Suppressor macrophage (primary cell): ENCODE measurements at places on chromosomes 13 and 19.
A peak's percentile ranks its signal among the peaks of the same experiment; 100 is the strongest.

DNA sequence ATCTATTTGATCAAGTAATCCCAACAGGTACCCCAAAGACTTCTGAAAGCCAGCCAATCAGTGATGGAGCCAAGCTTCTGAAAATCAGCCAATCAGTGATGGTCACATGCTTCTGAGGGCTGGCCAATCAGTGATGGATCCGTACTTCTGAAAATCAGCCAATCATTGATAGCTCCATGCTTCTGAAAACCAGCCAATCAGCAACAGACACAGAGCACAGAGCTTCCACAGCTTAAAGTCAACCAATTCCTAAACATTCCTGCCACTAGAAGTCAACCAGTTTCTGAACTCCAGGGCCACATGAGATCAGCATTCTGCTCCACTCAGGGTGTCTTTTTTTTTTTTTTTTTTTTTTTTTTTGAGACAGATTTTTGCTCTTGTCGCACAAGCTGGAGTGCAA is 8.2 kb upstream of the HSD17B14 start:
- no peak for DNase-seq

GRCh38 chr19:49805822-49806619 is 7.1 kb downstream of the FUZ start:
- DNase-seq = no peak

DNA sequence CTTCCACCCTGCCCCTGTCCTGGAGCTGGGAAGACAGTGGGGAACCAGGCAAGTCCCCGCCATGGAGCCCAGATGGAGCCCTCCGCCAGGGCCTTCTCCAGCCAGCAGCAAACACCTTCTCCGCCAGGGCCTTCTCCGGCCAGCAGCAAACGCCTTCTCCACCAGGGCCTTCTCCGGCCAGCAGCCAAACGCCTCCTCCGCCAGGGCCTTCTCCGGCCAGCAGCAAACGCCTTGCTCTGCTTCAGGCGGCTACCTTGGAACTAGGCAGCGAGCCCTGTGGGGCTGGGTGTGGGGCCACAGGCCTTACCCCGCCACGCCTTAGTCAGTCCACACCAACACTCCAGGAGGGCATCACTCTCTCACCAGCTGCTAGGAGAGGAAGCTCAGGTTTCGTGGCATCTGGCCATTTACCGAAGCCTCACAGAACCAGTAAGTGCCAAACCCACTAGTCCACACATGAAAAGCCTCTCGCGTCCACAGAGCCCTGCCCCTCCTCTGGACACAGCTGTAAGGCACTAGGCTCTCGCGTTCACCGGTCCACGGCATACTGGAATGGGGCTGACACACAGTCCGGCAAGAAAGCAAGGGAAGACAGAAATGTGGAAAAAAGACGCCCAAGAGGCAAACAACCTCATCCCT is 41.0 kb downstream of the MLLT1 start:
- no peak for DNase-seq

GRCh38 chr13:77105051-77105450 is 78.1 kb upstream of the FBXL3 start:
- no peak for DNase-seq

GRCh38 chr19:55220525-55220924 is 8.0 kb downstream of the TMEM86B start:
- no peak for DNase-seq

DNA sequence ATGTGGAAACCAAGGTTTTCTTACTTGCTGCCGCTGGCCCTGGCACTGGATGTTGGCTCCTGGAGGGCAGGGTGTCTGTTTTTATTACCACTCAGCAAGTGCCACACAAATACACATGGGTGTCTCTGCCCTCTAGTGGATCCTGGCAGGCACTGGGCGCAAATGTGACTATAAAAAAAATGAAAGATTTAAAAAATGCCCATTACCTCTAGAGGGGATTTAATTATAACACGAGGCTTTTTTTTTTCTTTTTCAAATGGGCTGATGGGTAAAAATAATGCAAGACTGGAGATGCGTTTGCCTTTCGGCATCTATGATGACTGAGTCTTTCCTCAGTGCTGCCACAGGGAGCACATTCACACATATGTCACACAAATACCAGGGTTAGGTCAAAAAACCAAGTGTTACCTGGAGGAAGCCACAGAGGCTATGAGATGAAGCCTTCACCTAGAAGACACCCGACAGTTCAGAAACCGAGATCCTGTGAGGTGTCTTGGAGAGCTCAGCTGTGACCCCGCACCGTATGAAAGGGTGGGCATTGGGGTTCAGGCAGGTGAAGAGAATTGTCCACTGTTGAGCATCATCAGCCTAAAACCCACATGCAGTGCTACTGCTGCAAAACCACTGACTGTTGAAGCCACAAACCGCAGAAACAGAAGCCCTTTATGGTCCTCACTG is 25.7 kb downstream of the CHAMP1 start:
- peak; percentile 60 for DNase-seq

DNA sequence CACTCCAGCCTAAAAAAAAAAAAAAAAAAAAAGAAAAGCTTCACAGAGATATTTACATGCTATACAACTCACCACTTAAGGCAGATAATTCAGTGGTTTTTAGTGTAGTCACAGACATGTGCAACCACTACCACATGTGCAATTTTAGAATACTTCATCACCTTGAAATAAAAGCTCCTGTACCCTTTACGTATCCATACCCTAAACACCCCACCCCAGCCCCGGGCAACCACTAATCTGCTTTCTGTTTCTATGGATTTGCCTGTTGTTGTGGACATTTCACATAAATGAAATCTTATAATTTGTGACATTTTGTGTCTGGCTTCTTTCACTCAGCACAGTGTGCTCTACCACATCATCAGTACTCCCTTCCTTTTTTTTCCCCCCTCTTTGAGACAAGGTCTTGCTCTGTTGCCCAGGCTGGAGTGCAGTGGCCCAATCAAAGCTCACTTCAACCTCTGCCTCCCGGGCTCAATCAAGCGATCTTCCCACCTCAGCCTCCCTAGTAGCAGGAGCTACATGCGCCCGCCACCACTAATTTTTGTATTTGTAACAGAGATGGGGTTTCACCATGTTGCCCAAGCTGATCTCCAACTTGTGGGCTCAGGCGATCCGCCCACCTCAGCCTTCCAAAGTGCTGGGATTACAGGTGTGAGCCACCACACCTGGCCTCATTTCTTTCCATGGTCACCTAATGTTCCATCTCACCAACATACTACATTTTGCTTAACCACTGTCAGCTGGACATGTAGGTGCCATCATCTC is 4.0 kb downstream of the DDX39A start:
- no peak for DNase-seq

- peak; percentile 48 for DNase-seq
Measured at GRCh38 chr13:28494504-28494777, 487 bp downstream of the FLT1 start.

- DNase-seq = peak; percentile 26
Measured at GRCh38 chr13:99657848-99658260, 156.6 kb downstream of the TM9SF2 start.

DNA sequence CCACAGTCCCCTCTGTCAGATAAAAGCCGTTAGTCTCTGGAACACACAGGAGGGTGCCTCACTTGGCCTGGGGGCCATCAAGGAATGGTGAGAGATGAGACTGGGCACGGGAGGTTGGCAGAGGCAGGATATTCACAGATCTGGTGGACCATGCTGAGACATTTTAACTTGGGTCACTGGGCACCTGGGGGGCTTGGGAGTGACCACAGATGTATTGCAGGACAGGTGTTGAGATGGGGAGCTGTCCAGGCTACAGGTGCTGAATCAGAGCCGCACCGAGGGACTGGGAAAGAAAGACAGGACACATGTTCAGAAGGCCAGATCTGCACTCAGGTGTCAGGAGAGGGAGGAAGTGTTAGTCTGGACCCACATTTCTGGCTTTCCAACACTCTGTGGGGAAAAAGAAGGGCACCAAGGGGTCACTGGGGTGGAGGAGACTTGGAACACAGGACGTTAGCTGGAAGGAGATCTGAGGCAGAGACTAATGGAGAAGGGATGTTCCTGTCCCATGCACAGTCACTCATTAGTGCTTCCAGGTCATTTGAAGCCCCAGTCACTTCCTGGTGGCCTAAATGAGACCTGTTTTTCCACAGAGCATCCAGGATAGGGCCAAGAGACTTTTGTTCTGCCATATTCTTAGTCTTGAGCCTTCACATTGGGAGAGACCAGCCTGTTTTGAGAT is 56.1 kb downstream of the CHST8 start:
- no peak for DNase-seq

DNA sequence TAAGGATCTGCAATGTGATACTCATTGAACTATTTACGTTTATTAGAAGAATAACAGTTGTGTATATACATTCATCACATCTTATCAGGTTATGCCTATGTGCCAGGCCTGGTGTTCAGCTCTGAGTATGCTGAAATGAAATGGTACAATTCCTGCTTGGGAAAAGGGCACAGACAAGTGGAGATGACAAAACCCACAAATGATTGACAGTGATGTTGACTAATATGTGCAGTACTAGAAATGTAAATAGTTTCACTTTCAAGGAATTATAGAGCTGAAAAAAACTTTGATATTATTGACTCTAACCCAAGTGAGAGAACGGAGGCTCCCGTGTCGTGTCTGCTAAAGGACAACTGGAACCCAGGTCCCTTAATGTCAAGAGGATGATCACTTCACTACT is 386.8 kb upstream of the DACH1 start:
- DNase-seq = no peak

DNA sequence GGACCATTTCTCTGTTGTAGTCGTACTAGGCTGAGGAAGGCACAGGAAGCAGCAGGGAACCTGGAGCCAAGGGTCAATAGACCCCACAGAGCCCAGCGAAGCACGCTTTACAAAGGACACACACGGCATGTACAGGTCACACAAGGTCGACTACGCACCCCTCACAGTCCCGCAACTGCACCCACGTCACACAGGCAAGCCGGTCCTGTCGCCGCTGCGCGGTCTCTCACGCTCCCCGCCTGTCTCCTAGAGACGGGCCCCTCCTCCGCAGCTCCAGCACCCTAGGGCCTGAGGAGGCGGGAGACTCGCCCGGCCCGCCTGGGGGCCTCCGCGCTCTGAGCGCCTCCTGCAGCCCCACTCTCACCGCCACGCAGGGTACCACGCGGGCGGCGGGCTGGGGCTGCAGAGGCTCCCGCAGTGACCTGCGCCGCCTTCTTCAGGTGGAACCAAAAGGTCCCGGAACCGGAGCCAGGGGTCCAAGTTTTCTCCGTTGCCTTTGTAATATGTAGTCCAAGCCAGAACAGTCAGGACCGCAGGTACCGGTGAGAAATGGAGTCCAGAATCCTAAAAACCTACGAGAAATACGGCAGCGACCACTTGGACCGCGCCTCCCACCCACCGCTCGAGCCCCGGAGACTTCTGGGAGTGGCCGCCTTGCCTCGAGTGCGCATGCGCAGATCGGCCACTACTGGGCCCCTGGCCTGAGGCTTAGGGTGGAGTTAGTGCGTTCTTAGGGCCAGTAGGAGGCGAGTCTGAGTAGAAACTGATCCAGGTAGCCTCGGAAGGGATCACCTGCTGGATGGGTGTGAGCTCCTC is at the start of gene ZNF607:
ZNF607 (minus strand) TSS at position 651 of the 816 bp plus-strand sequence. CDS start 8,143 bp downstream, outside the sequence.
- peak; percentile 93 for DNase-seq

GRCh38 chr19:10543420-10544241 is at the start of gene ATG4D:
ATG4D (plus strand) TSS chr19:10543904; CDS start chr19:10544091, 187 bp downstream.
- peak; percentile 86 for DNase-seq

DNA sequence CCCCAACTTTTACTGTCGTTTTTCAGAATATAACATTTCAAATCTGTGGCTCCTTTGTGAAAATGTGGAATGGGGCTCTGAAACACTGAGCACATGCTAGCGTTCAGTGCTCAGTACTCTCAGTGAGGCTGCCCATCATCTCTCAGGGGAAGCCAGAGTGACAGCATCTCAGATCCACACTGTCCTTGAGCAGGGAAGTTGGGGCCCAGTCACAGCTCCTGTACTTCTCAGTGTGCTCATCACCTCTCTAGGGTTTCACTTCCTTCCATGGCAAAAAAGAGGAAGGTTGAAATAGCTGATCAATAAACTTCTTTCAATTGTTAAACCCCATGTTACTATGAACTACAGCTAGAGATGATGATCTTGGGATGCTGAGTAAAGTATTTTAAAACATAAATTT is 565.9 kb upstream of the SPRY2 start:
- DNase-seq = peak; percentile 20

- no peak for DNase-seq
Measured at GRCh38 chr19:16148443-16149229, 5.2 kb downstream of the HSH2D start.

DNA sequence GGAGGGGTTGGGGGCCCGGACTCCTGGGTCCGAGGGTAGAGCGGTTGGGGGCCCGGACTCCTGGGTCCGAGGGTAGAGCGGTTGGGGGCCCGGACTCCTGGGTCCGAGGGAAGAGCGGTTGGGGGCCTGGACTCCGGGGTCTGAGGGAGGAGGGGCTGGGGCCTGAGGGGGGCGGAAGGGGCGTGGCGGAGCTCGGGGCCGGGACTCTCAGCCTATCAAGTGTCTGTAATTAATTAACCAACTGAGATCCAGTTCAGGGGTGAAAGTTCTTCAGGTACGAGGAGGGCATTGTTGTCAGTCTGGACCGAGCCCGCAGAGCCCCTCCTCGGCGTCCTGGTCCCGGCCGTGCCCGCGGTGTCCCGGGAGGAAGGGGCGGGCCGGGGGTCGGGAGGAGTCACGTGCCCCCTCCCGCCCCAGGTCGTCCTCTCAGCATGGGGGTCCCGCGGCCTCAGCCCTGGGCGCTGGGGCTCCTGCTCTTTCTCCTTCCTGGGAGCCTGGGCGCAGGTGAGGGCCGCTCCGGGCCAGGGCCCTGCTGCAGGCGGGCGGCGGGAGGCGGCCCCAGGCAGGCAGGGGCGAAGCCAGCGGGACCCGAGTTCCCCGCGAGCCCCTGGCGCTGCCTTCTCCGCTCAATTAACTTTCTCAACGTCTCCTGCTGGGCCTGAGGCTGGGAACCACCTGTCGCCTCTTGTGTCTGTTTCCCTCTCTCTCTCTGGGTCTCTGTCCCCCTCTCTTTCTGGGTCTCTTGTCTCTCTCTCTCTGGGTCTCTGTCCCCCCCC is 697 bp downstream of the FCGRT start:
- peak; percentile 76 for DNase-seq

GRCh38 chr19:51179256-51179655 is 37.2 kb downstream of the SIGLEC7 start:
- DNase-seq = no peak

GRCh38 chr13:98858191-98858590 is 105.7 kb upstream of the SLC15A1 start:
- DNase-seq = no peak

DNA sequence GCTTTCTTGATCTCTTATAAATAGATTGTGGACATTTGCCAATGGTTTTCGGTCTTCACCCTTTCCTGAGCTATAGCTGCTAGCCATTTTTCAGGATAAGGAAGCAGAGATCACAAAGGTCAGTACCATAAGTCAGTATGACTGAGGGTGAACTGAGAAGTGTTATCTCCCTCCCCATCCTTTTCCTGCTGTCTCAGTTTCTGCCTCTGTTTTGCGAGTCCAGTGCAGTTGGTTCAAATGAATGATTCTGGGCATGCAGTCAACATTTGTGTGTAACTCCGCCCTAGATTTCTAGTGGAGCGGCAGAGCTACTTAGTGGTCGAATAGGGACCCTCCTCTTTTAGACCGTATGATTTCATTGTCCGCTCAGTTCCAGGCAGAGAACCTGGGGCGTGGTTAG is 460.8 kb upstream of the ARGLU1 start:
- DNase-seq = no peak

DNA sequence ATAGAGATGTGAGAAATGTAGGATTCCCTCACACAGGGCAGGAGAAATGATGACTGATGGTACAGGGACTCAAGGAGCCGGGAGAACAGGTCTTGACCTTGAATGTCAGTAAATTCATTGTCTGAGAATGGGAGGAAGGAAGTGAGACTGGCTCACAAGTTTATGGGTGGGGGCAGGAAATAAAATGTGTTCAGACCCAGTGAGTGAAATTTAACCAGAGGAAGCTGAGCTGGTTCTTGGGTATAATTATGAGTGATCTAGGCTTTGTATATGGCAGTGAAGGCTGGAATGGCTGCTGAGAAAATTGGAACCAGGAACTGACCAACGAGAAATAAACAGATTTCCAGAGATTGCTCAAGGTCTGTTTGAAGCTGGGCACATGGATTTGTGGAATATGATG is 6.3 kb upstream of the IGSF23 start:
- DNase-seq = peak; percentile 55
